ENCODE measurements at places on chromosomes 6 and 20.

DNA sequence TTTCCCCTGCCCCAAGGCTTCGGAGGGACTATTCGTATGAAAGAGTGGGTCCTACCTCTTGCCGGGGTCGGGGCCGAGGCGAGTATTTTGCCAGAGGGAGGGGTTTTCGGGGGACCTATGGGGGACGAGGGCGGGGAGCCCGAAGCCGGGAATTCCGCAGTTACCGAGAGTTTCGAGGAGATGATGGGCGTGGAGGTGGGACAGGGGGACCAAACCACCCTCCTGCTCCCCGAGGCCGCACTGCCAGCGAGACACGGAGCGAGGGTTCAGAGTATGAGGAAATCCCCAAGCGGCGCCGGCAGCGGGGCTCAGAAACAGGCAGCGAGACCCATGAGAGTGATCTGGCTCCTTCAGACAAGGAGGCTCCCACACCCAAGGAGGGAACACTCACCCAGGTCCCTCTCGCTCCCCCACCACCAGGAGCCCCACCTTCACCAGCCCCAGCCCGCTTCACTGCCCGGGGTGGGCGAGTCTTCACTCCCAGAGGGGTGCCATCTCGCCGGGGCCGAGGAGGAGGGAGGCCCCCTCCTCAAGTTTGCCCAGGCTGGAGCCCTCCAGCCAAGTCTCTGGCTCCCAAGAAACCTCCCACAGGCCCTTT is 11.3 kb downstream of the PRRC2A start:
- DNase-seq, result no peak

- DNase-seq, result peak; percentile 88
These were observed 43.4 kb upstream of the CDYL start for GRCh38 chr6:4732691-4733315.

DNA sequence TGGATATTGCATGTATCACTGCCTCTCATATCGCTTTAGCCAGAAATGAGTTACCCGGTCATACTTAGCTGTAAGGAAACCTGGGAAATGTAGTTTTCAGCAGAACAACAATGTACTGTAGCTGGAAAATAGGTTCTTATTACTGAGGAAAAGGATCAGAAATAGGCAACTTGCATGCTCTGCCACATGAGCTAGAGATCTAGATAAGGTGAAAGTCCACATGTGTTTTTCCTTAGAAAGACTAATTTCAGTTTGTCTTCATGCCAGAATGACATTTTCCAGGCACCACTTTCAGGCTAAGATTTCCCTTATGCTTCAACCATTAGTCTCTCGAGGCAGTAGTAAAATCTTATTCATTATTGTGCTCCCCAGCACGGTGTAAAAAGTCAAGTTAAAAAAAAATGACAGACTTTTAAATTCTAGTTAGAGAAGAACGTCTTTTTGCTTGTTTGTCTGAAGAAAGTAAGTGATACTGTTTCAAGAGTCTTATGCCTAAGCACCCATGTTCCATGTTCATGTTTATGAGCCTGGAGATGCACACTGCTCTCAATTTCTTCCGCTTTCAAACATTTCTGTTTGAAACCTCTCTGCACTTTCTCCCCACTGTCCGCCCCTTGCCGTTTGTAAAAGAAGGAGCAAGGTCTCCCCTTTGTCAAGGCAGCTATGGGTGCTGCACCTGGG is 67.6 kb downstream of the ZNF831 start:
- DNase-seq, result no peak

DNA sequence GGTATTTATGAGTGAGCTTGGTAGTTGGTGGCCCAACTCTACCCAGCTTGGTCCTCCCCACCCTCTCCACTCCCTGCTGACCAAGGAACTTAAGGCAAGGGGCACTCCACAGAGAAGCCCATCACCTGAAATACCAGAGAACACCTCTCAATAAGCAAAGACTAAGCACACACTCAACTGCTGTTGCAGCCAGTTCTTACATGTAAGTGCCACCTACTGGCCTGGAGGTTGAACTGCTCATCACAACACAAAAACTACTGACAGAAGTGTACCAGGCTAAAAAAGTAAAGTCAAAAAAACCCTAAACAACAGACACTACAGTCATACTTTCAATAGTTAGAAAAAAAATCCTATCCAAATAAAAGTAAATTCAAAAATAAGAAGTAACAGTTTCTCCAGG is 146.2 kb downstream of the FAM83B start:
- no peak for DNase-seq

DNA sequence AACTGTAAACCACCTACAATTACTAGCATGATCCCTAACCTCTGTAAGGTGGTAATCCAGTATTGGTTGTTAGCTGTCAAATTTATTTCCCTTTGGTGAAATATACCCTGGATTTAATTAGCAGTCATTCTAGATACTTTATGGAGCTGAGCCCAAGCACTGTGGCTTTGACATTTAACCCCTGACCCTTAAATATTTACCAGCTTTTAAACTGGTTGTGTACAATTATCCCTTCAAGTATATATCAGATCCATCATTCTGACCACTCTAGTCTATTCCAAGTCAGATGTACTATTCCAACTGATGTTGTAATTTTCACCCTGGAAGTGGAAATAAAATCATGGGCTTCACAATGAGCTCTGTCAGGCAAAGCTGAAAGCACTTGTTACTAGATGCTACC is 229.6 kb downstream of the FOXC1 start:
- DNase-seq, result no peak

- no peak for DNase-seq
These were observed 417.1 kb downstream of the CDC5L start for GRCh38 chr6:44804546-44805159.

DNA sequence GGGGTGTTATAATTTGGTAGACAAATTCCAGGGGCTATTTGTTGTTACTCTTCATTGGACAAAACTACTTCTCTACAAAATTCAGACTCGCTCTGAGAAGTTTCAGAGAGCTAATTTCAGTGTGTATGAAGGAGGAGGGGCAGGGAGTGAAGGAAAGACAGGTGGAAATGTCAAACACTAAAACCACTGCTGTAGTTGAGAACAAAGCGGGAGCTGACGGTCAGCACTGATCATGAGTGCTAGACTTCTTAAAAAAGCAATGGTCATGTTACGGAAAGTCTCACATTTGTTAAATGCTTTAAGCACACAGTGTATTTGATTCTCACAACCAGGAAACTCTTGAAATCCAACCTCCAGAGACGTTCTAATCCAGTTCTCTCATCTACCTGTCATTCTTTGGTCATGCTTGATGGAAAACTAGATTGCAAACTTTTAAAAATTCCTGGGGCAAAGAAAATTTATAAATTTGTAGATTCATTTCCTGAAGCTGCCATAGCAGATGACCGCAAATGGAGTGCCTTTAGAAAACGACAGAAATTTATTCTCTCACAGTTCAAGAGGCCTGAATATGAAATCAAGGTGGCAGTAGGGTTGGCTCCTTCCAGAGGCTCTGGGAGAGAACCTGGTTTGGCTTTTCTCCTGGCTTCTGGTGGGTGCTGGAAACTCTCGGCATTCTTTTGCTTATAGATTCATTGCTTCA is 100.7 kb upstream of the CARMIL1 start:
- DNase-seq, result no peak

- no peak for DNase-seq
These were observed 69.2 kb upstream of the PIM1 start for GRCh38 chr6:37100745-37101144.

- DNase-seq, result no peak
These were observed 81.1 kb downstream of the PLCG1 start for GRCh38 chr20:41218466-41218865.

- no peak for DNase-seq
These were observed 2.3 kb upstream of the SNRNP48 start for GRCh38 chr6:7587631-7588100.

- peak; percentile 91 for DNase-seq
These were observed 488.4 kb downstream of the PREX1 start for GRCh38 chr20:48339190-48339985.

DNA sequence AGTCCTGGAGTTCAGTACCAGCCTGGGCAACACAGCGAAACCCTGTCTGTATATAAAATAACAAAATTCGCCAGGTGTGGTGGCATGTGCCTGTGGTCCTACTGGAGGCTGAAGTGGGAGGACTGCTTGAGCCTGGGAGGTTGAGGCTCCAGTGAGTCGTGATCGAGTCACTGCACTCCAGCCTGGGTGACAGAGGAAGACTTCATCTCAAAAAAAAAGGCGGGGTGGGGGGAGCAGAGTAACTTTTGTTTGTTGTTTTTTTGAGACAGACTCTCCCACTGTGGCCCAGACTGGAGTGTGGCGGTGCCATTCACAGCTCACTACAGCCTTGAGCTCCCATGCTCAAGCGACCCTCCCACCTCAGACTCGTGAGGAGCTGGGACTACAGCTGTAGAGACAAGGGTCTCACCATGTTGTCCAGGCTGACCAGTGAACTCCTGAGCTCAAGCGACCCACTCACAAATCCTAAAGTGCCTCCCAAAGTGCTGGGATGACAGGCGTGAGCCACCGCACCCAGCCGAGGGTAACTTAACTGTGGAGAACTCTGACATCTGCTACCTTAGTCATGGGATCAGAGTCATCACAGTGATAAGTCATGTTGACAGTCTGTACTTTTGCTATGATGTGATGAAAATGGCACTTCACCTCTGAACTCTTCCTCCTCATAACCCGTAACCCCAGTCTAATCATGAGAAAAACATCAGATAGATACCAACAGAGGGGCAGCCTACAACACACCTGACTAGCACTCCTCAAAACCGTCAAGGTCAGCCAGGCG is 16.5 kb downstream of the PEDS1 start:
- no peak for DNase-seq

- peak; percentile 65 for DNase-seq
These were observed 6.0 kb upstream of the TRIM26 start for GRCh38 chr6:30219244-30219643.

GRCh38 chr20:5621305-5621704 is 128.9 kb upstream of the SHLD1 start:
- DNase-seq, result peak; percentile 22

DNA sequence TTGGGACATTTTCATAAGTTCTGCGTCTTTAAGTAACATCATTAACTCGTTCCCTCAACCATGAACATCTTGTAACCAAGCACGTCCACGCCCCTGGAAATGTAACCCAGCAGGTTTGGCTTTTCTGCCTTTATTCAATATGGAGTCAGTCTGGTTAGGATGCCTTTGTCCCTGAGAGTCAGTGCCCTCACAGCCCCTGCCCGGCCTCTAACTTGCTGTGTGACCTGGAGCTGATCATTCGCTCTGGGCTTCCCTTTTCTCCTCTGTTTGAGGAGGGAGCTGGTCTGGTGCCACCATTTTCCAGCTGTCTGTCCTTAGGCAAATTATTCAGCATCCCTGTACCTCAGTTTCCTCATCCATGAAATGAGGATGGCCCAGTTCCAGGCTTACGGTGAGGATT is 26.5 kb upstream of the ANGPT4 start:
- DNase-seq, result no peak

DNA sequence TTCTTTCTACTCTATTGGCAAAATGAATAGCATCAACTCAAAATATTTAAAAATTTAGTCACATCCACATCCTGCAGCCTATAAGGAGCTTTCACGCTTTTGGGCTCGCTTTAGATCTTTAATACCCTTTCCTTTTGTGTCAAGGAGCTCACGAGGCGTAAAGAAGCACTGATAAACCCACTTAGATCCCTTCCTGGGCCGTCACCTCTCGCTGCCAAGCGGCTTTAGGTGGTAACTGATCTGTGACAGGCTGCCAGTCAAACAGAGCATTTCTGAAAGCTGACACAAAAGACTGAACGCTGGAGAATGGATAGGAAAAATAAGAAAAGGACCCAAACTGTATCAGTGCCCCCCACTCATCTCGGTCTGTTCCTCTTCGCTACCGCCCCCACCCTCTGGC is 385.7 kb upstream of the MMS22L start:
- DNase-seq, result no peak

DNA sequence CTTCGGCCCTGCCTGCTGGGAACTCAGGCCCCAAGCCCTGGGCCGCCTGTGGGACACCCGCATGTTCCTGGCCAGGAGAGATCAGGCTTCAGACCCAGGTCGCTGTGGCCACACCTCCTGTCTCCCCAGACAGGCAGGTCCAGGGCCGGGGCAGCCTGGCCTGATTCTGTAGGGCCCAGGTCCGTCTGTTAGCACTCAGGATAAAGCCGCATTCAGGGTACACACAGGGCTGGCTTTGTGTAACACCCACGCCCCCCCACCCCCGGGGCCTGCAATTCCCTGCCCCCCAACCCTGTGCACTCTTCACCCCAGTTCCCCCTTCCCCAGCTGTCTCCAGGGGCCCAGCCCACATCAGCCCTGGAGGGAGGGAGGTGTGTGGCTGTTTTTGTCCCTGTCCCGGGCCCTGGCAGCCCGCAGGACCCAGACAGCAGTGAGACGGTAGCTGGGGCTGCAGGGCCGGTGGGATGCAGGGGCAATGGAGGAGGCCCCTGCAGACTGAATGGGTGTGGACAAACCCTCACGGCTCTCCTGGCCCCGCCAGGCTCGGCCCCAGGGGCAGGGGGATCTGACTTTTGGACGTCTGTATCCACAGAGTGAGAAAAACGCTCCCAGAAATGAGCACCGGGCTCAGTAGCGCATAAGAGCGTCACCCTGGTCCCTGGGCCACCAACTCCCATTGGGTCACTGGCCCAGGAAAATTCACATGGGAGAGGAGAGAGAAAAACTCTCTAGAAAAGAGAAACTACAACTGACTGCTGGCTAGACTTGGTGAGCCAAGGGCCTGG is 42.4 kb upstream of the ZBP1 start:
- DNase-seq, result no peak

GRCh38 chr6:5967594-5967993 is 39.1 kb downstream of the NRN1 start:
- DNase-seq, result no peak

- no peak for DNase-seq
These were observed 266.5 kb upstream of the CITED2 start for GRCh38 chr6:139640921-139641320.
